ENCODE measurements at places on chromosomes 2 and 18. TPM values are rescaled to one million over a fixed set of nuclear protein-coding genes. Genes with fewer than 3 reads are reported as not detected.

Gene ABCB11
- 0.18 TPM for total RNA-seq

Gene MYL12A
- 1,167 TPM for total RNA-seq

Gene DNAH6
- not detected for total RNA-seq

Gene CWC22
- total RNA-seq = 13.2 TPM

Gene HSBP1L1
- 5.6 TPM for total RNA-seq

Gene L3MBTL4
- 0.53 TPM for total RNA-seq

All from glomerular endothelial cell (primary cell).